ENCODE measurements at places on chromosomes 11 and 22. TPM values are rescaled to one million over a fixed set of nuclear protein-coding genes. Genes with fewer than 3 reads are reported as not detected.

DNA sequence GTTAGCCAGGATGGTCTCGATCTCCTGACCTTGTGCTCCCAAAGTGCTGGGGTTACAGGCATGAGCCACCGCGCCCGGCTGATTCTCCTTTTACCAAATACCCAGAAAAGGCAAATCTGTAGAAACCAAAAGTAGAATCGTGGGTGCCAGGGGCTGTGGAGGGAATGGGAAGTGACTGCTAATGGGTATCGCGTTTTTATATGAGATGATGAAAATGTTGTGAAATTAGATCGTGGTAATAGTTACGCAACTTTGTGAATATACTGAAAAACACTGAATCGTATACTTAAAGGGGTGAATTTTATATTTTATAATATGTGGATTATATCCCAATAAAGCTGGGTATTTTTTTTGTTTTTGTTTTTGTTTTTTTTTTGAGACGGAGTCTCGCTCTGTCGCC lies 48.2 kb upstream of the CREB3L1 start:
- no peak for DNase-seq

- no peak for DNase-seq
Measured at GRCh38 chr11:10392095-10393079, 62.7 kb upstream of the AMPD3 start.

GRCh38 chr22:30611197-30611596 lies 4.2 kb downstream of the TCN2 start:
- DNase-seq, result no peak

GRCh38 chr11:4418403-4418802 lies 24.9 kb upstream of the TRIM21 start:
- DNase-seq, result no peak

DNA sequence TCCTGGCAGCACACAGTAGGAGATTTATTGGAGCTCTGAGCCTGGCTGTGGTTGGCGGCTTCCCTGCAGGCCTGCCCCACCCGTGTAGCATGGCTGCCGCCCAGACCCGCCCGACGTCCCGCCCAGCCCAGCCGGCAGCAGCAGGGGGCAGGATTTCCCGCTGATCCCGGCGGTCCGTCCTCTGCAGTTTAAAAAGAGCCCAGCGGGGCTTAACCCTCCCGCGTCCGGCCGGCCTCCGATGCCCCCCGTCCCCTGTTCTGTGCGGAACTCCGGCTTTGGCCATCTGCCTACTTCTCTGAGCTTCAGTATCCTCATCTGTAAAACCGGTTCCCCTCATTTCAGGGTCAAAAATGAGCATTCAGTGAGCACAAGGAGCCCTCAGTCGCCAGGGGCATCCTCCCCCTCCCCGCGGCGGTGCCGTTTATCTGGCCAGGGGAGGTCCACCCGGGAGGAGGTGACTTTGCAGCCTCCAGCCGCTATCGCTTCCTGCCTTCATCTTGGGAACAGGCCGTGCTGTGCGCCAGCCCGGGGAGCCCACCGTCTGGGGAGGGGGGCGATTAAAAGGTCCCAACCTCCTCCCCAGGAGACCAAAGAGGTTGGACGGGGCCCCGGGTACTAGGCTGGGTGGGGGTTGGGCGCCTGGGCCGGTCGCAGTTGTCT lies at the start of gene GAS2L1:
Gene GAS2L1, plus strand, starts transcription at position 476 of the 660 bp plus-strand sequence. CDS start 1,456 bp downstream, outside the sequence.
- DNase-seq, result peak; percentile 52

DNA sequence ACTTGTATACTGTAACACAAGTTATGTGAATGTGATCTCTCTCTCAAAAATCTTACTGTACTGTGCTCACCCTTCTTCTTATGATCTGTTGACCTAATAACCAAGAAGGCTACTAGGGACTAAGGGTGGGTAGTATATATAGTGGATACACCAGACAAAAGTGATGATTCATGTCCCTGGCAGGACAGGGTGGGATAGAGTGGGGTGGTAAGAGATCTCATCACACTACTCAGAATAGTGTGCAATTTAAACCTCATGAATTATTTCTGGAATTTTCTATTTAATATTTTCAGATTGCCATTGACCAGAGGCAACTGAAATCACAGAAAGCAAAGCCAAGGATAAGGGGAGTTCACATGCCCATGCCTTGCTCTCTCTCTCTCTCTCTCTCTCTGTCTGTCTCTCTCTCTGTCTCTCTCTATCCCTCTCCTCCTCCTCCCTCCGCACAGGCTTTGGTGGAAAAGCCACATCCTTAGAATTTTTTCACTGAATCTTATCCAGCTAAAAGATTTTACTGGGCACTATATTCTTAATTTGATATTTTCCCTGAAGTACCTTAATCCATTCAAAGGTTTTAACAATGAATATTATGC lies 12.0 kb upstream of the STK33 start:
- no peak for DNase-seq

DNA sequence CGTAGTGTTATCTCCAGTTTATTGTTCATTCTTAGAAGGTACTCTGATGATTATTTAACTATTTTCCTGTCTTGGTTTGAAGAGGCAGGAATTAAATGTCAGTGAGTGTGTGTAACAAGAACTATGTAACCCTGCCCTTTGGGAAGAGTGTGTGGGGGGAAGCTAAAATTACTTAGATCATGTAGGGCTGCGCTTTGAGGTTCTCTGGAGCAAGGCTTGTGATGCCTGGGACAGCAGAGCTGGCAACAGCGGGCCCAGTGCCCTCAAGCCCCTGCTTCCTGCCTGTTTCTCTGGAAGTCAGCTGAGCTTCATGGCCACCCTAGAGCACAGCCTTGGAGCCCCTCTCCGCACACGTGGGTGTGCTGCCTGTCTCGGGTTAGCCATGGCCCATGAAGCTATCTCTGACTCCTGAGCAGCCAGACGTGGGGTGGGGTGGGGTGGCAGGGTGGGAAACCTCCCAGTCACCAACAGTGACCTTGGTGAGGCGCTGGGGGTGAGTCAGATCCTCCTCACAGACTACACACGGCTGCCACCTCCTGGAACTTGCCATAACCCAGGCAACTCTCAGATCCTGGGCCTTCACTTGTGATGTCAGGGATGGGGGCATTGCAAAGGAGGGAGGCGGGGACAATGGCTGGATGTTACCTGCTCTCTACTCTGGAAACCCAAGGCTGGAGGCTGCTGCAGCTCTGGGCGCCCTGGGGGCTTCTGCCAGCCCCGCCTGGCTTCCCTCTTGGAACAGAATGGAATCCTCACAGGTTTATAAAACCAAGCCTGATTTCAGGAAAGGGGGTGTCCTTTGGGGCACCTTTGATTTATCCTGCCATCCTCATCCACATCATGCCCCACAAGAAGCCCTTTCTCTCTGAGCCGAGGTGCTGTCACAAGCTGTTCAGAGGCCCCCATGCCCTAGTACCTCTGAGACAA lies 88.6 kb downstream of the SNX19 start:
- no peak for DNase-seq

DNA sequence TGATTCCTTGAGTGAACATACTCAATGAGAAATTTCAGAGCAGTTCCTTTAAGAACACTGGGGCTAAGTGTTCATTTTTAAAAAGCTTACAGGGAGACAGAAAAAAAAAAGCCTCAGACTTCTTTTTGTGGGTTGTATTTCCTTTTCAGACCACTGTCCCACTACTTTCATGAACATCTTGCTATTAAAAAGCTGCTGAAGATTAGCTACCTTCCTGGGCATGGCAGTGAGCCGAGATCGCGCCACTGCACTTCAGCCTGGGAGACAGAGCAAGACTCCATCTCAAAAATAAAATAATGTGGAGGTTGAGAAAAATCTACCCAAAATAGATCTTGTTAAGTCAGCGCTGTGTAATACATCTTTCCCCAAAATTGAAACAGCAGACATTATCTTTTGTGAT lies 10.8 kb downstream of the TRAF6 start:
- no peak for DNase-seq

DNA sequence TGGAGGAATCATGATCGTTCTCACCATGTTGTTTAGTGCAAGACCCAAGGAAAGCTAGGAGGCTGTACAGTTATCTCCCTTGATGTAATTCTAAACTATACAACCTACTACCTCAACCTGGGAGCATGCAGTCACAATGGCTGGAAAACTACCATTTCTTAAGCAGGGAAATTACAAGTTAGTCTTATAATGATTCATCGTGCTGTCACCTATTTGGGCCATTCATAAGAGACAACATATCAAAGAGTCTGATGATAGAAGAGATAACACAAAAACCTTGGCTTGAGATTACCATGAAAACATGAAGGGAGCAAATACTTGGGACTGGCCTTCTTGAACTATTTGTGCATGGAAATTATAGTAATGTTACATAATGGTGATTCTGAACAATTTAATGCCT lies 30.5 kb upstream of the BLID start:
- no peak for DNase-seq

DNA sequence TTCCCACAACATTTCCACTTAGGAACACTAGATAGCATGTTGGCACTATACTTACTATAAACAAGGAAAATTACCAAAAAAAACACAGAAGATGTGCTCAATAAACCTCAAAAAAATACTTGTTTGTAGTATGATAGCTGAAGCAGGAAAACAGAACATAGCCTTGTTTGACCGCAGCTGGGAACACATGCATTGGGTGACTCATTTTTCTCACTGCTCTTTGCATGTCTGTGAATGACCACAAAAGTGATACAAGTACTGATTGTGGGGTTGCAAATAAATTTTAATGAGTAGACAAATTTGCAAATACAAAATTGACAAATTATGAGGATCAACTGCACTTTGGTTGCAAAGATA lies 22.8 kb upstream of the GUCY1A2 start:
- DNase-seq, result no peak

DNA sequence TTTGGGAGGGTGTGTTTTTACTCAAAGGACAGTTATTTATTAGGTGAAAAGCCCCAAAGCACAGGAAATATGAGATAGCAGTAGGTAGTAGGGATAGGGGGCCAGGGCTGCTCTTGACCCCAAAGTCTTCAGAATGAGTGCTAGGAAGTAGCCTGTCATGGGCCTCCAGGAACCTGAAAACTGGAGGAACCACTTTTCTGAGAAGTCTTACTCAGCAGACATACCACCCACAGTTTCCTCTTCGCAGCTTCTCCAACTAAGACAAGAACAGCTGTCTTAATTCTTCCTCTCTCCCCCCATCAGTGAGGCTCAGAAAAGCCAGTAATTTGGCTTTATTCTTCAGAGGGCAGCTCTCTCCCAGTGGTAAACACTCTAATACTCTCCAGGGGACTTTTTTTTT lies 84.0 kb upstream of the CTSC start:
- DNase-seq, result peak; percentile 24

GRCh38 chr22:45210991-45211390 lies 29.7 kb downstream of the KIAA0930 start:
- no peak for DNase-seq

GRCh38 chr11:104531075-104531474 lies 367.1 kb upstream of the PDGFD start:
- no peak for DNase-seq

DNA sequence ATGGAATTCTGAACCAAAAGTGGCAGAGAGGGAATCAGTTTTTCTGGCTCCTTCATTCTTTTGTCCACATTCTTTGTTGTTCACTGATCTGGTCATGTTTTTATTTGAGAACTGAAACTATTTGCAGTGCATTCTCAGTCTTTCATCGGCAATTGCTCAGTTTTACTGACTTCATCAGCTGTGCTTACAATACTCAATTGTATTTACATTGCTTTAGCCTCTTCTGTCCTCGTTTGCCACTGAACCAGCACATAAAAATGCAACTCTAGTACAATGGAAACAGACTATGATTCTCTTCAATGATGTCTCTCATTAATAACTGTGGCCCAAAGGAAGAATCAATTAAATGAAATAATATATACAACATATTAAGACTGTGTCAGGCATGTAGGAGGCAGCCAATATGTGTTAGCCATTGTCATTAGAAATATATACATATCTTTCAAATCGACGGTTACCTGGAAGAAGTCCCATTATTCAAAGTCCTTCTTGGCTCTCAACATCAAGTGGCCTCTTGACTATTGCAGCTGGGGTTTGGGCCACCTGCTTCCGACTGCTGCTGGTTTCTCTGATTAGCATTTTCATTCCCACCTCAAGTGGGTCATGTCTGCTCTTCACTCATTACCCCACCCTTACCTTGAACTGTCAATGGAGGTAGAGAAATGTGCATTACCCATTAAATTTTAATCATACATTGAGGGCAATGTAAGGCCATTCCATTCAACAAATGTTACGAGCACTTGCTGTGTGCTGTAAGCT lies 600.1 kb downstream of the INSC start:
- DNase-seq, result no peak

DNA sequence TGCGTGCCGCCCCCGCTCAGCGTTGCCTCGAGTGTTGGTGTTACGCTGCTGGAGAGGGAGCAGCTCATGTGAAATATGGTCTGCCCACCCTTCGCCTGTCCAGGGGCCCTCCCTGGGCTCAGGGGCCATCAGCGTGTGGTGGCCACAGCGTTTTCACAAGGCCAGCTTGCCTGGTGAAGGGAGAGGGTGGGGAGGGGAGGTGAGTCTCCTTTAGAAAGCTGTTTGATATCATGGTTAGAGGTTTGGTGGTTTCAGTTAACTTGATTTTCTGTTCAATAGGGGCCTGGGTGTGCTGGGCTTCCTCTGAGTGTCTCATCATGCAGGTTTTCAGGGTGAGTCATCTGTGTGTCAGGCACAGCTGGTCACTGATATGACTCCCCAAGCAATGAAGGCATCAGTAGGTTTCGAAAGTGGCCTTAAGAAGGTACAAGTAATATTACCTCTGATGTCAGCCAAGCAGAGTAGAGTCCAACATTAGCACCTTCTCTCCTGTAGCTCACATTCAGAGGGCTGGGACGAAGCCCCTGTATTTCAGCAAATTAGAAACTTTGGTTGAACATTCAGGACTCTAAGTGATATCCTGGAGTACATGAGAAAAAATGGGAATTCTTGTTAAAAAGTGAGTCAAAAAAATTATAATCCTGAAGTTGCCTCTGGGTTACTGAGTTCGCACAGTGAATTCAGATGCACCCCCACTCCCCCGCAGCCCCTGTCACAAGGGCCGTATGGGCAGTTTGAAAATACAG lies 172.5 kb downstream of the TBC1D22A start:
- no peak for DNase-seq

DNA sequence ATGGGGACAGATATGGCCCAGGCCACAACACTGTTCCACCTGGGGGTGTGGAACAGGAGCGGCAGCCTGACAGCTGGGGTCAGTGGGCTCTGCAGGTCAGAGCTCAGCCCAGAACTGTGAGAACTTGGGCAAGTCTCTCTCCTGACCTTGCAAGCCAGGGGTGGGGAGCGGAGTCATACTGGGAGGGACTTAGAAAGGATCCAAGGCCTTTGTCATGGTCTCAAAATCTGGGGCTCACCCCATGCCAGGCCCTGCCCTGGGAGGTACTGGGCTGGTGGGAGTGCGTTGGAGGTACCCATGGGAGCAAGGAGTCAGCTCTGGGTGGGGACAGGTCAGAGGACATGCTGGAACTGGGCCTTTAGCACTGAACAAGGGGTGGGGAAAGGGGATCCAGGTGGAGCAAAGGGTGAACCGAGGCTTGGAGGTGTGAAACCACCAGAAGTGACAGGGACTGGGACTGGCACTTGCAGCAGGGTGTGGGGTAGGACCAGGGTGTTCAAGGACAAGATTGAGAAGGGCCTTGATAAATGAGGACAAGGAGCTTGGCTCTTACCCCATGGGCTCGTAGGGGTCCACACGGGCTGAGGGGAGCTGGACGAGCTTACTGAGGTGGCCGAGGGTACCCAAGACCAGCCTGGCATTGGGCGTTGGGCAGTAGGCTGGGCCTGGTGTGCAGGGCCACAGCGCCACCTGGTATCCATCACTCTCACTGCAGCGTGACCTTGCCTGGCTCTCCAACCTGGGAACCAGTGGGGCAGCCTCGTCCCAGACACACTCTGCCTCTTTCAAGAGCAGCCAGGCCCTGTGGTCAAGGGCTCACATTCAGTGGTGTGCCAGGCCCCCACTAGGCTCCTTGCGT lies 7.4 kb upstream of the PMM1 start:
- peak; percentile 22 for DNase-seq

Gene GAB4
- total RNA-seq, result not detected

Gene DNAJB7
- total RNA-seq, result not detected

Gene CASP12
- not detected for total RNA-seq

Gene MS4A6E
- total RNA-seq, result not detected

Gene CNIH2
- total RNA-seq, result 1.5 TPM
